ENCODE measurements at places on chromosomes 3 and 15.

GRCh38 chr15:73050561-73051295, 1.5 kb upstream of the NEO1 start:
- DNase-seq, result no peak

DNA sequence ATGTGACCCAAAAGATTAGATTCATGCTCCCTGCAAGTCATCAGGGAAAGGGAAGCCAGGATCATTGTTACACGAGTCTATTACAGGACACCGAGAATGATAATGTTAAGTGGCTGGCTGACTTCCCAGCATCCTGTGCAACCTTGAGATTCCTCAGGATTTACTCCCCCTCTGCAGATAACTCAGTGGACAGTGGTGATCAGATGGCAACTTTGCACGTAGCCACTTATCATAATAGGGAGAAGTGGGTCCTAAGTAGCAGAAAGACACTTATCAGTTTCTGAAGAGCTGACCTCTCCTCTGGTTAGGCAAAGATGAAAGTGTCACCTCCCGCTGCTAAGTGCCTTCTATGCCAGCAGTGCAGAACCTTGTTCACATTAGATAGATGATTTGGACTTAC, 6.7 kb upstream of the TMPRSS7 start:
- DNase-seq, result no peak

DNA sequence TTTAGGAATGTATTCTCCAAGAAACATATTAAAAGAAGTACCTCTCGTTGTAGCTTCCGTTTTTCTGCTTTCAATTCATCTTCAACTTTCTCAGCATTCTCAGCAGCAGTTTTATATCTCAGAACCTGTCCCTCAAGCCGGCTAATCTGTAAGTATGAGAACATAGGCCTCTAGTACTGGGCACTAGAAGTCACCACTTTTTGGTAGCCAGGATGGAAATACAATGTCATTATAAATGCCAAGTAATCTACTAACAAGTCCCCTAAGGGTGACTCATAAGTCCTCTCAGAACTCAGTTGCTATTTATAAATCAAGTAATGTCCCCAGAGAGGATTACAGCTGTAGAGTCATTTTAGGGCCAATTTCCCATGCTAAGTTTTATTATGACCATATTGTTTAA, 61.1 kb downstream of the MLH1 start:
- DNase-seq, result no peak

GRCh38 chr3:57199895-57200297, at the start of gene HESX1:
TSS of gene HESX1 (minus strand) at chr3:57199978. CDS start at chr3:57199918, 60 bp downstream.
- DNase-seq, result no peak

GRCh38 chr15:73981761-73982221, 10.3 kb downstream of the STOML1 start:
- DNase-seq, result no peak

DNA sequence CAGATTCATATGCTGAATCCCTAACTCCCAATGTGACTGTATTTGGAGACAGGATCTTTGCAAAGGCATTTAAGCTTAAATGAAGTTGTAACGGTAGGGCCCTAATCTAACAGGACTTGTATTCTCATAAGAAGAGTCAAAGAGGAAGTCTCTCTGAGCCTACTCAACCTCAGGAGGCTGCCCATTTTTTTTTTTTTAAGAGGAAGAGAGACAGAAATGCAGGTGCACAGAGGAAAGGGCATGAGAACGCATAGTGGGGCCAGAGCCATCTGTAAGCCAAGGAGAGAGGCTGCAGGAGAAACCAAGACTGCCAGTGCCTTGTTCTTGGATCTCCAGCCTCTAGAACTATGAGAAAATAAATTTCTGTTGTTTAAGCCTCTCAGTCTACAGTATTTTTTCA, 28.4 kb downstream of the ZNF860 start:
- DNase-seq, result no peak

DNA sequence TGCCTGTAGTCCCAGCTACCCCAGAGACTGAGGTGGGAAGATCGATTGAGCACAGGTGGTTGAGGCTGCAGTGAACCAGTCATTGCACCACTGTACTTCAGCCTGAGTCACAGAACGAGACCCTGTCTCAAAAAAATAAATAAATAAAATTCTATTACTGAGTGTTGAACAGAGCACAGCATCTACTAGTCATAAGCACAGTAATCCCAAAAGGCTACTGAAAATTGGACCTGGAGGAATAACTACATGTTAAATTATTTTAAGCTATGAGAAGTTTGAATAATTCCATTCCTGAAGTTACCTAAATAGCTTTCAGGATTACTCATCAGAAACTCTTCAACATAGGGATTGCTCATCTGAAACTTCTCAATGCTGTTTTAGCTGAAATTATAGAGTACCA, 43.4 kb downstream of the ARMC8 start:
- no peak for DNase-seq

DNA sequence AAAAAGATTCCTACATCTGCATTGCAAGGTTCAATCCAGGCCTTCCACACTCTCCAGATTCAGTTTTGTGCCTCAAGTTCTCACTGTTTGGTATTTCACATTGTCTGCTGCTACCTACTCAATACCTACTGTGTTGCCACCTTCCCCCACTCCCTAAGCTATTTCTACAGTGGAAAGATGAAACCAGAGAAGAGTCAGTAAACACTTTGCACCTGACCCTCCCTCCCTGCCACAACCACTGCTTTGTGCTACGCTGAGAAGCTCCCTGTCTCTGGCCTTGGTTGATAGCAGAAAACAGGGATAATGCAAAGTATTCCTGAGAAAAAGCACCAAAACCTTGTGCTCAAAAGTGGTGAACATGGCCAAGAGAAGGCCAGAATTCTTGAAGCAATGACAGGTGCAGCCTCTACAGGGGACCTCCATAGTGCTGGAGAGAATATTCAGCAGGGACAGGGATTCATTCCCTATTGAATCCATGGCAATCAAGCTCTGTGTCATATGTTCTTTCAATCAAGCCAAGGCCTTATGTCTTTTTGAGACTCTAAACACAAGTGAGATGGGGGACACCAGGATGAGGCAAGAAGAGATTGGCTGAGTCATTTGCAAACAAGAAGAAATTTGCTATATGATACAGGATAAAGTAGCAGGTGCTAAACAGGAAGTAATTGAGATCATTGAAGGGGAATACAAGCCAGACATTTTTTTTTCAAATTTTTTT, 83.5 kb upstream of the LIPC start:
- DNase-seq, result no peak

GRCh38 chr3:53173107-53173506, 12.1 kb downstream of the PRKCD start:
- no peak for DNase-seq

DNA sequence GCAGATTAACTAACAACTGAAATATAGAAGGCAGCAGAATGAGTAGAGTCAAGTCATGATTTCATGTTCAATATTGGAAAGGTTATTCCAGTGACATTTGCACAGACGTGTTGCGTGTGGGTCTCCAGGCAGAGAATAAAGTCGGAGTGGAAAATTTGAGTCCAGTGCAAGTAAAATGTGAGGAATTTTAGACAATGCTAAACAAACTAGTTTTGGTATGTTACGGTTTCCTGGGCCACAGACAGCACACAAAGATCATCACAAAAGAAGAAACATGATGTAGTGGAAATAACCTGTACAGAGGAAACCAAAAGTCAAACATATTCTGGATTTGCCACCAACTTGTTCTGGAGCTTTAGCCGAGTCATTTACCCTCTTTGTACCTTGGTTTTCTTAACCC, 367 bp downstream of the OR4F6 start:
- DNase-seq, result no peak

DNA sequence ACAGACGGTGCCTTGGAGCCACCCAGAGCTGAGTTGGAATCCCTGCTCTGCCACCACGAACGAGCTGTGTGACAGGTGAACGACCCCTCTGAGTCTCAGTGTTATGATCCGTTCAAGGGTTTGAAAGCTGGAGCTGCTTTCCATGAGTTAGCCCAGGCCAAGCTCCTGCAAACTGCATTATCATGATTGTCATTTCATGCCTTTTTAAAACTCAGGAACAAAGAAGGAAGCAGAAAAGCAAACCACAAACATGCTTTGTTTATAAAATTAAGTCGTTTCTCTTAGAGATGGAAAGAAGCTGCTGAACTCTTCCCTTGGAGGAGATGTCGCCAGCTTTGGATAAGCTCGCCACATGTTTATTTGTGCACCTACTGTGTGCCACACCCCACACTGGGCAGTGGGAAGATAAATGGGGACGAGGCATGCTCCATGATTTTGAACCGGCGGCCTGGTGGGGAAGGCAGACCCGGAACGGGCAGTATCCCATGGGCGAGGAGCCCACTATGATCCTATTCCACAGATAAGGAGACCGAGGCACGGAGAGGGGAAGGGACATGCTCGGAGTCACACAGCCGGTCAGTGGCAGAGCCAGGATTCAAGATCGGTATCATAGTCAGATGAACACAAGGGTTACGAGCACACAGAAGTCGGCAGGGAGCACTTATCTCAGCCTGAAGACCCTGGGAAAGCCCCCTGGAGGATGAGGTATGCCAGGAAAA, 15.9 kb downstream of the HRH1 start:
- DNase-seq, result no peak

GRCh38 chr3:156575641-156576040, 20.7 kb upstream of the SSR3 start:
- DNase-seq, result no peak

DNA sequence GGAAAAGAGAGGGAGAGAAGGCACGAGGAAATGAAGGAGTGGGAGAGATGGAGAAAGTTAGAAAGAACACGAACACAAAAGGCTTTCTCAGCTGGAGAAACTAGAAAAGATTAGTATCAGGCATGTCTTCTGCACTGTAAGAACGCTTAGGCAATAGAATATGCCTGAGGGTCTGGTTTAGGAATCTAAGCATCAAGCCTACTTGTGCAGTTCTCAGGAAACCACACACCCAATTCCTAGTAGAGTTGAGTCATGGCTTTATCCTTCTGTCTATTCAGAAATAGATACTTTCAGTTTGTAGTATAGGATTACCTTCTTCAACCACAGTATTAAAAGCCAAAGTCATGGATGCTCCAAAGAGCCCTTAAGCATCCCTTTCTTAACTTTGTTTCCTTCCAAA, 969.4 kb downstream of the NTRK3 start:
- DNase-seq, result no peak

DNA sequence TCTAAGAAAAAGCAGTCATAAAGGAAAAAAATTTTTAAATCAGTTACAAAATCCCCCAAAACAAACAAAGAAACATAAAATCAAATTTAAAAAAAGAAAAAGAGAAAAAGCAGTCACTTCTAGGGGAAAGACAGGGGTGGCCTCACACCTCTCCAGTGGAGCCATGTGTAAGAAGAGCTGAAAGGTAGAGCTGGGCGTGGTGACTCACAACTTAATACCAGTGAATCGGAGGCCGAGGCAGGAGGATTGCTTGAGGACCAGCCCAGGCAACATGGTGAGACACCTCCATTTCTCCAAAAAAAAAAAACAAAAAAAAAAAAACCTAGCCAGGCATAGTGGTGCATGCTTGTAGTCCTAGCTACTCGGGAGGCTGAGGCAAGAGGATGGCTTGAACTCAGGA, 14.7 kb downstream of the MESD start:
- no peak for DNase-seq
